ENCODE measurements at places on chromosomes 2 and 18. TPM values are rescaled to one million over a fixed set of nuclear protein-coding genes. Genes with fewer than 3 reads are reported as not detected.

Gene SLC4A5
- not detected for polyA plus RNA-seq

DNA sequence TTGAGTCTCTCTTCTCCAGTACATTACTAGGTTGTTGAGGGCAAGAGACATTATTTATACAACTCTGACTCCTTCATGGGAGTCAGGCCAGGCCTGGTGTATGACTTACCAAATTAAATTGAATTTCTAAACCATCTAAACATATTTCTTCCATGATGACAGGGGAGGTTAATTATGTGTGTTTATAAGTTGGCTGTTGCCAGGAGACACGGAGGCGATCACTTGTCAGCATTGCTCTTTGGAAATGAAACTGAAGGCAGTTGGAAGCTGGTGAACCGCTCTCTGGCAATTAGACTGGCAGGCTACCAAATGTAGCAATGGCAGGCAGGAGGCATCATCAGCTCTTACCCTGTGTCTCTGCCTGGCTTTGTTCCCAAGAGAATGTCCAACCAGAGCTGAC, 241.4 kb downstream of the KCNS3 start:
- no peak for DNase-seq

DNA sequence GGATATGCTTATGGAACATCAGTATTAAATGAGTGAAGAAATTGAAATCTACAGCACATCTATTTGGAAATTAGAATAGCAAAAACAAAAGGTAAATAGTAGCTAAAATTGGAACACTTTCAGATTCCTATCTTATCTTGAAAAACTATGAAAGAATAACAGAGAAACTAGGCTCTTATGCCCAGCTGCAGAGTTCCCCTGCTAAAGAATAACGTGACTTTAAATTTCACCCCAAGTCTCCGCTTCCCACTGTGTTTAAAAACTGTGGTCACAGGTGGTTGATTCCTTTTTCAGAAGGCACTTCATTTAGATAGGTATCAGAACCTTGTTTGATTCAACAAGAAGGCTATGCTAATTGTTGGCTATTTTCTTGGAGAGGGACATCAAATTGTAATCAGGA, 30.1 kb downstream of the ARHGAP28 start:
- no peak for DNase-seq

DNA sequence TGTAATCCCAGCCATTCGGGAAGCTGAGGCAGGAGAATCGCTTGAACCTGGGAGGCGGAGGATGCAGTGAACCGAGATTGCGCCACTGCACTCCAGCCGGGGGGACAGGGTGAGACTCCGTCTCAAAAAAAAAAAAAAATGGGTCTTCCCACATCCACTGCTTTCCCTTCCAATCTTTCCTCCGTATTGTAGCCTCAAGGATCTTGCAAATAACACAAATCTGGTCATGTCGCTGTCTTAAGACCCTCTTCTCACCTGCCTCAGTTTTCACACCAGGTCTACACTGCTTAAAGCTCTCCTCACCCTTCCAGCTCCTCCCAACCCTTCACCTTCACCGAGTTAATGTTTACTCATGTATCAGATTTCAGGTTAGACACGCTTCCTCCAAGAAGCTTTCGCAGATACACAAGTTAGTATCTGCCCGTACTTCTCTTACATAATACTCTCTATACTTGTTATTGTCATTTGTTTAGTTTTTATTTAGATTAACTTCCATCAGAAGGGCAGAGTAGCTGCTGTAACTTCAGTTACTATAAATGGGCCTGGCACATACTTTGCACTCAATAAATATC, 1.5 kb downstream of the IER3IP1 start:
- DNase-seq: no peak

DNA sequence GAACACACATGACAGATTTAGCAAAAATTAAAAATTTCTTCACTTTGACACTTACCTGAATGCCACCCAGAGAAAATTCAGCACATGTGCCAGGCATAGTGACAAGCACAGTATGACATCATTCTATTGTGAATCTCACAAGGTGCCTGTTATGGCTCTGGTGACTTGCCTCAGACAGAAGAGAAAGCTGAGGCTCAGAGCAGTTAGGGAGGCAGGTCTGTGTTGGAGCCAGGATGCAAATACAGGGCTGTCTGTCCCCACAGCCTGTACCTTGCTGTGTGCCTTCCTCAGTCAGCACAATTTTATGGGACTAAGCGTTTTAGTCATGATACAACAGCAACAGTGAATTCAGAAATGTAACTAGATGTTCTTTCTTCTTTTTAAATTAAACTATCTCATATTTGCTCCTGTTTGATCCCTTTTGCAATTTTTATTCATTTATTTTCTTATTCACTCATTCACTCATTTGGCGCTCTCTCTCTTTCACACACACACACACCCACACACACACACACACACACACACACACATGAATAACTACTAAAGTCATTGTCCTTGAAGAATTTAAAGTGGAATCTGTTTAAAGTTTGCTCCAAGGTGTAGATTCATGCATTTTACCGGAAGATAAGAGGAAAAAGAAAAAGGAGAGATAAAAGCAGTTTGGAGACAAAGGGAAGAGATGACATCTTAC, 37.9 kb upstream of the CTAGE1 start:
- DNase-seq: no peak

GRCh38 chr2:142030735-142031134, 100.1 kb downstream of the LRP1B start:
- DNase-seq: no peak

Gene UNC80
- not detected for polyA plus RNA-seq

DNA sequence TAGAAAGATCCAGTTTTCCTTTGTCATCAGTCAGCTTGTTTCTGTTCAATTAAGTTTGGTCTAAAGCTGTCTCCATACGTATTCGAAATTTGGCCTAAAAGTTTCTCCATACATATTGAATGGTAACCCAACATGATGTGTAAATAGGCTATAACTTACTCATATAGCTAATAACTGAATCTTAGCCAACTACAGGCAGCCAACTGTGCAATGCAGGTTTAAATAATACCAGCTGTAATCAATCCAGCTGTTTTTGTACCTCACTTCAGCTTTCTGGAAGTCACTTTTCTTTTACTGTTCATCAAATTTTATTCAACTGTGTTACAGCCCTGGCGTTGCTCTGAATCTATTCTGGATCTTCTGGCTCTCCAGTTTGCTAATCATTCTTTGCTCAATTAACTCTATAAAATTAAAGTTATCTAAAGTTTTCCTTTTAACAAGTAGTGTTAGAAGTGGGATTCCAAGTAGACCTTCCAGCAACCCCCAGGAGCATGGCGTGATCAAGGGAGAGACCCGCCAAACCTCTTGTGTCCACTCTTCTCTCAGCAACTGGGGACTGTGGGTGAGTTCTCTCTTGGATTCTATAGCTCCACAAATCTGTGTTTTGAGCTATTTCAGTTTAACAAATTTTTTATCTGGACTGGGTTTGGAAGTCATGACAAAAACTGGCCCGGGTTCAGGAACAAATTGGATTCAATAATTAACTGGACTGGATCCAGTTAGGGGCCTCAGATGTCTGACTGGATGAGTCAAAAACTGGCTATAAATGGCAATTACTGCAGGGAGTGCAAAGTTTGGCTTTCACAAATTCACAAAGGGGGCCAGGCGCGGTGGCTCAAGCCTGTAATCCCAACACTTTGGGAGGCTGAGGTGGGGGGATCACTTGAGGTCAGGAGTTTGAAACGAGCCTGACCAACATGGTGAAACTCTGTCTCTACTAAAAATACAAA, 329.7 kb upstream of the ST6GAL2 start:
- DNase-seq: no peak

All from immature natural killer cell (primary cell).